ENCODE measurements at places on chromosomes 1 and 21.
A peak's percentile ranks its signal among the peaks of the same experiment; 100 is the strongest.

- H3K27me3 ChIP-seq, result no peaks in the 10 kb centered on the region
- no peak overlapping the region for H3K4me3 ChIP-seq
- no peak for DNase-seq
- no peak overlapping the region for H3K27ac ChIP-seq
- peaks cover 36% of the 10 kb centered on the region for H3K36me3 ChIP-seq
- peaks cover 47% of the 10 kb centered on the region for H3K4me1 ChIP-seq
These were observed 2.9 kb downstream of the PPP1R8 start for GRCh38 chr1:27833470-27833869.

DNA sequence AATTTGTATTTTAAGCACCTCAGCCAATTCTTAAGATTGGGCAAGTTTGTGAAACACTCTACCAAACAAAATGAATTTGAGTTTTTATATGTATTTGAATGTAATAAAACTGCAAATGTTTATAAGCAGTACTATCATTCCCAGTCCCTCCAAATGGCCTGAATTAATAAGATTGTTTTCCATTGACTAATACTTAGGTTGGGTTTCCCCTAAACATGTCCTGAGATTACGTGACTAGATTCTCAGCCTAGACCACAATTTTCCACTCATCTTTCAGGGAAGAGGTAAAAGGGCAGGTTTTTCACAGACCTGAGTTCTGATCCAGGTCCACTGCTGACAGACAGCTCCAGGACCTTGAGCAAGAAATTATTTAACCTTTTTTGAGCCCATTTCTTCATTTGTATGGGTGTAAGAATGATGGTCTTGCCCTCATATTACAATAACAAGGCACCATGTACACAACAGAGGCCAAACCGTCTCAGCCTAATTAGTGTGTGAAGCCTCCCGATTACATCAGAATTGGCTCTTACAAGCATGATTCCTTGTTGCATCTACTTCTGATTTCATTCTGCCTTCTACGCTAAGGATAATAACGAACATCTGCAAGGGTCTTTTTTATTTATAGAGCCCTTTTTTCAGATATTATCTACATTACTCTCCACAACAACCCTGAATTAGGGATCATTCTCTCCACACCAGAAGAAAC is 51.2 kb downstream of the BEND5 start:
- no peaks in the 10 kb centered on the region for H3K36me3 ChIP-seq
- no peak overlapping the region for H3K4me3 ChIP-seq
- no peak overlapping the region for H3K27ac ChIP-seq

- no peak overlapping the region for H3K4me3 ChIP-seq
- peak; percentile 75 for DNase-seq
- H3K4me1 ChIP-seq, result peaks cover 15% of the 10 kb centered on the region
- no peaks in the 10 kb centered on the region for H3K27me3 ChIP-seq
- H3K27ac ChIP-seq, result no peak overlapping the region
These were observed 8.5 kb downstream of the FBXO2 start for GRCh38 chr1:11645670-11646265.

- H3K27ac ChIP-seq, result no peak overlapping the region
- no peaks in the 10 kb centered on the region for H3K36me3 ChIP-seq
- H3K4me1 ChIP-seq, result no peaks in the 10 kb centered on the region
- H3K27me3 ChIP-seq, result no peaks in the 10 kb centered on the region
These were observed 36.9 kb upstream of the COA6 start for GRCh38 chr1:234336359-234336758.

- no peak overlapping the region for H3K4me3 ChIP-seq
- peaks cover 5% of the 10 kb centered on the region for H3K27me3 ChIP-seq
- no peaks in the 10 kb centered on the region for H3K36me3 ChIP-seq
- DNase-seq, result no peak
These were observed 28.1 kb upstream of the SGIP1 start for GRCh38 chr1:66505671-66506392.

DNA sequence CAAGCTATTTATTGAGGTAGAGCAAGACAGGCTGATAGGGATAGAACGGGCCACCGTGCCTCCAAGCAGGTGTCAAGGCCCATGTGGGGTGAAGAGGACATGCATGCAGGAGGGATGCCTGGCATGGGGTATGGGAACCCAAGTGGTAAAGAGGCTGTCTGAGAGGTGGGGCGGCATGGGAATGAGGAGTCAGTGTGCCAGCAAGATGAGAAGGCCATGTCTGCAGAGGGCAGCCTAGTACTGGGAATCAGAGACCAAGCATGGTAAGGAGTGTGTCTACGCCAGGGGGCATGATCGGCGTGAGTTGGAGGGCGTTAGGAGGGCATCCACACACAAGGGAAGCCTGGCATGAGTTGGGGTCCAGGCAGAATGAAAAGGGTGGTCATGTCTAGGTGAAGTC is 303.7 kb upstream of the PLD5 start:
- no peaks in the 10 kb centered on the region for H3K27me3 ChIP-seq
- H3K4me3 ChIP-seq, result no peak overlapping the region
- H3K27ac ChIP-seq, result no peak overlapping the region

DNA sequence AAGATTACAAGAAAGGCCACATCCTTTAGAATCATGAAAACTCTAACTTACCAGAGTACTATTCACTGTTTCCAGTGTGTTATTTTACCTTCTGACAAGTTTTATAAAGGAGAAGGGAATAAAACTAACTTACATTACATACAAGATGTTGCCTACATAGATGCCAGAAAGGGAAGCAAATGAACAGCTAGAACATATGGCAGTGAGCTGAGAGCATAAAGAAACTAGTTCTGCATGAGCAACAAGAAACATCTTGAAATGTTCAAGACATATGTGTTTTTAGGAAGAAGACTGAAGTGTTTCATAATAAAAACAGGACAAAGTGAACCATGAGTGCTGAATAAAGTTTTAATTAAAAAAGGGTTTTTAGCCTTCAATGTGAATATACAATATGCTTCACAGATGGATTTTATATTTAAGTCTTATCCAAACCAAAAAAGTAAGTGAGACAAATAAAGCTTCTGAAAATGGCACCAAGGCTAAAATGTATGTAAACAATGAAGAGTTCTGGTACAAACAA is 39.4 kb downstream of the SLC5A9 start:
- H3K36me3 ChIP-seq, result no peaks in the 10 kb centered on the region
- no peak for DNase-seq
- H3K27ac ChIP-seq, result no peak overlapping the region
- no peaks in the 10 kb centered on the region for H3K27me3 ChIP-seq

DNA sequence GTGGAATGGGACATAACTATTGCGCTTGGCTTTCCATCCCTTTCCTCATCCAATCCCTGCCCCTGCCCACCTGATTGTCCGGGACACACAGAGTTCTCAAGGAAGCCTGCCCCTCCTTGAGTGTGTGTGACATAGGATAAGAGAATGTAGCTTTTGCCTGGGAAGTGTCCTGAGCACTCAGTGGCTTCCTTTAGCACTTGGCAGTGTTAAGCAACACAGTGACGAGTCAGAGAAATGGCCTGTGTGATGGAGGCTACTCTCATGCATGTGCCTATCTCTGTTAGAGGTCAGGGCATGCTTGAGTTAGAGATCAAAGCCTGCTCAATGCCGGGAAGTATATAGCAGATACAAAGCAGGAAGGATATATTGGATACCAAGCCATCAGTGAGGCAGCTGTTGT is 289.5 kb downstream of the SIPA1L2 start:
- DNase-seq, result no peak
- peaks cover 8% of the 10 kb centered on the region for H3K4me1 ChIP-seq
- H3K27ac ChIP-seq, result no peak overlapping the region
- no peaks in the 10 kb centered on the region for H3K27me3 ChIP-seq
- H3K36me3 ChIP-seq, result no peaks in the 10 kb centered on the region

- no peak for DNase-seq
- H3K4me3 ChIP-seq, result peak overlapping the region; percentile 32
- peaks cover 31% of the 10 kb centered on the region for H3K4me1 ChIP-seq
- no peaks in the 10 kb centered on the region for H3K36me3 ChIP-seq
These were observed 442 bp upstream of the RUSC1 start for GRCh38 chr1:155320252-155320651.
